HuH-7 (cell line): ENCODE measurements at places on chromosomes 3 and 15.
A peak's percentile ranks its signal among the peaks of the same experiment; 100 is the strongest.

- no peak for DNase-seq
Observed at GRCh38 chr3:99953596-99953995, 135.9 kb downstream of the CMSS1 start.

GRCh38 chr3:4077950-4078349 lies 225.2 kb upstream of the SETMAR start:
- DNase-seq = no peak

DNA sequence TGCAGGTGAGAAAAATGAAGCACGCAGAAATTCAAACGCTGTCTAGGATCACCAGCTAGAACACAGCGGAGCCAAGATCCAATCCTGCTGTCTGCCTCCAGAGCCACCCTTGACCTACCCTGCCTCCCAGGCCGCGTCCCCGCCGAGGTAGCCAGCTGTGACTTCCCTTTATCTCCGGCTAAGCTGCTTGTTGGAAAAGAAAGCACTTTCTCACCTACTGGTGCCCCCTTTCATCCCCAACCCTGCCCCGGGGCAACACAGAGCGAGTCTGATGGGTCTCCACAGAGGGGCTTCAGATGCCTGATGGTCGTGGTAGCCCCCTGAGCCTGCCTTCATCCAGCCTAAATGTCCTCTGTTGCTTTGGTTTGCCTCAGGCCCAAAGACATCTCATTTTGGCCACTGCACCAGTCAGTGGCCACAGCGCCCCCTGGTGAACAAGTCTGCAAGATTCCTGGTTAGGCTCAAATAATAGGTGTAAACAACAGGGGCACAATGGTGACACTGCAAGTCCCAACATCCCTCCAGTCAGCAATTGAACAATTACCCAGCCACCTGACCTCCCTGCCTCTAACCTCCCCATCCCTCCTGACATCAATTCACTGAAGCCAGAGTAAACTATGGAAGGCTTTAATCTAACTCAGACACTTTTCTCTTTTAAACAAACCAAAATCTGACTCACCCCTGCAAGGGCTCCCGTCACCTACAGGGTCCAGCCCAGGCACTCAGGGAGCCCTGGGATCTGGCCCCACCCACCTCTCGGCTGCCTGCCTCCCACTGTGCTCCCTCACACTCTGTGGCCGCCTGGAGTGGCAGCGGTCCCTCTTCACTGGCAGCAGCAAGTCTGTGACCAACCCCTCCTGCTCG lies 27.3 kb upstream of the BCL2L10 start:
- DNase-seq = peak; percentile 65

GRCh38 chr3:50961386-50961785 lies 286.7 kb downstream of the DOCK3 start:
- DNase-seq = no peak

GRCh38 chr3:89303701-89304100 lies 196.3 kb downstream of the EPHA3 start:
- DNase-seq = no peak

- DNase-seq = no peak
Observed at GRCh38 chr3:23701716-23702597, 103.8 kb upstream of the UBE2E1 start.
